Kidney (tissue), 22 donors: ENCODE measurements at places on chromosomes 12 and 14. TPM values are rescaled to one million over a fixed set of nuclear protein-coding genes. Genes with fewer than 3 reads are reported as not detected.

GRCh38 chr12:13376610-13377373 lies 180.3 kb downstream of the EMP1 start:
- no peak overlapping the region for H3K27ac ChIP-seq
- no peaks in the 10 kb centered on the region for H3K27me3 ChIP-seq
- no peaks in the 10 kb centered on the region for H3K4me1 ChIP-seq
- H3K4me3 ChIP-seq: no peak overlapping the region

DNA sequence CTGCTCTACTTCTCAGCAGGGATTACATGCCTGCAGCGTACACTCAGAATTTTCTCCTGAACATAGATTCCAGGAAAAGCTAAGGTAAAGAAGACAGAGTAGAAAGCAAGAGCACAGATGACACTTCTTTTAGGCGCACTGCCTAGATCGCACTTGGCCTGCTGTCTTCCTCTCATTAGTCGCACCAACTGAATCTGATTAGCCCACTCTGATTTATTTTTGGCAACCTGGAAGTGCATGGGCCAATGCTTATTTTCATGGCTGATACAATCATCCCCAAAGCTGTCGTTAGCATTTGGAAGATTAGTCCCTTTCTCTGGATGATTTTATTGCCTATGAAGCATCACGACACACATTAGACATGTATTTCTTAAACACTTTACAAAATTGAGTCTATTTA lies 152.5 kb downstream of the PTPRO start:
- no peak for DNase-seq
- no peak overlapping the region for H3K4me3 ChIP-seq
- H3K36me3 ChIP-seq: no peaks in the 10 kb centered on the region
- no peaks in the 10 kb centered on the region for H3K4me1 ChIP-seq

GRCh38 chr12:113204804-113205203 lies 16.5 kb upstream of the TPCN1 start:
- no peaks in the 10 kb centered on the region for H3K4me1 ChIP-seq
- no peak overlapping the region for H3K4me3 ChIP-seq
- H3K36me3 ChIP-seq: no peaks in the 10 kb centered on the region
- H3K27ac ChIP-seq: peak overlapping the region; percentile 41
- H3K27me3 ChIP-seq: no peaks in the 10 kb centered on the region

Gene KRT3
- total RNA-seq: not detected

DNA sequence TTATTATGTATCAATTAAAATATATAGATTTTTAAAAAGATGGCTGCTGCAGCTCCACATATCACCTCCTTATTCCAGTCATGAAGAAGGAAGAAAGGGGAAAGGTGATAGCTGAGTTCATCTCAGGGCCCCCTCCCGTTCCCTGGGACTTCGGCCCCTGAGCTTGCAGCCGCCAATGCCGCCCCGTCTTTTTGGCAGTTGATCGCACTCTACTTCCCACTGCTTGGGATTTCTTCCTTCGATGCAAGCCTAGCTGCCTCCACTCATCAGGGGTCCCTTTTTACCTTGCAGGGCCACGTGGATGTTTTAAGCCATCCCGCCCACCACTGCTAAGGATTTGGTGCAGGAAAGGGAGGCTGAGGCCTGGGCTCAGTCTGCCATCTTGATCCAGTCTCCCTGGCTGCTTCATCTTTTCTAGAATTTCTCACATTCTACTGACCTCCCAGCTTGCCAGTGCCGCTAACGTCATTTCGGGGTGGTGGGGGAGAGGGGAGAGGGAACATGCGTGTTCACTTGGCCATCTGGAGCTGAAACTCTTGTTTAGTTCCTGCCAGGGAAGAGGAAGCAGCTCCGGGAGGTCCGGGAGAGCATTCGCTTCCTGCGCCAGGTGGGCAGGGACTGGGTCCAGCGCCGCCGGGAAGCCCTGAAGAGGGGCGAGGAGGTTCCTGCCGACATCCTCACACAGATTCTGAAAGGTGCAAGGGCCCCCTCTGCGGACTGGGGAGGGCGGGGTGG lies 31.3 kb downstream of the CYP46A1 start:
- no peaks in the 10 kb centered on the region for H3K4me1 ChIP-seq
- no peaks in the 10 kb centered on the region for H3K36me3 ChIP-seq
- H3K27ac ChIP-seq: no peak overlapping the region
- DNase-seq: no peak
- H3K4me3 ChIP-seq: no peak overlapping the region
- no peaks in the 10 kb centered on the region for H3K27me3 ChIP-seq

Gene SMOC1
- 2.8 TPM for total RNA-seq

GRCh38 chr14:32224737-32225377 lies 21.8 kb upstream of the RNU6-8 start:
- H3K27me3 ChIP-seq: no peaks in the 10 kb centered on the region
- no peaks in the 10 kb centered on the region for H3K4me1 ChIP-seq
- no peak overlapping the region for H3K27ac ChIP-seq

GRCh38 chr12:110235383-110235782 lies 45.7 kb upstream of the ATP2A2 start:
- no peak overlapping the region for H3K4me3 ChIP-seq
- H3K36me3 ChIP-seq: no peaks in the 10 kb centered on the region
- DNase-seq: no peak
- no peaks in the 10 kb centered on the region for H3K27me3 ChIP-seq
- peaks cover 2% of the 10 kb centered on the region for H3K4me1 ChIP-seq

Gene LTA4H
- 56.5 TPM for total RNA-seq

GRCh38 chr12:40464121-40464520 lies 228.1 kb upstream of the CNTN1 start:
- no peak overlapping the region for H3K27ac ChIP-seq
- no peak for DNase-seq

- no peaks in the 10 kb centered on the region for H3K36me3 ChIP-seq
- no peaks in the 10 kb centered on the region for H3K4me1 ChIP-seq
- no peak for DNase-seq
- no peaks in the 10 kb centered on the region for H3K27me3 ChIP-seq
- H3K27ac ChIP-seq: no peak overlapping the region
Observed at GRCh38 chr14:98494582-98494981, 777.4 kb downstream of the BCL11B start.

DNA sequence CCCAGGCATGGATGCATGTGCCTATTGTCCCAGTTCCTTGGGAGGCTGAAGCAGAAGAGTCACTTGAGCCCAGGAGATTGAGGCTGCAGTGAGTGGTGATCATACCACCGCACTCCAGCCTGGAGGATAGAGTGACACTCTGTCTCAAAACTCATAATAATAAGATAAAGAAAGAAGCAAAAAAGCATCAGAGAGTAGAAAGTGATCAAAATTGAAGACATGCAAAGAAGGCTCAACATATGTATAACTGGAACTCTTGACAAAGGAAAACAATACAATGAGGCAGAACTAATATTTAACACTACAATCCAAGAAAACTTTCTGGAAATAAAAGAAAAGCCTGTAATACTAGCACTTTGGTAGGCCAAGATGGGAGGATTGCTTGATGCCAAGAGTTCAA lies 48.3 kb upstream of the COCH start:
- DNase-seq: no peak
- no peaks in the 10 kb centered on the region for H3K4me1 ChIP-seq
- H3K27ac ChIP-seq: no peak overlapping the region
- H3K4me3 ChIP-seq: no peak overlapping the region

- DNase-seq: no peak
- H3K4me1 ChIP-seq: no peaks in the 10 kb centered on the region
- no peaks in the 10 kb centered on the region for H3K27me3 ChIP-seq
- H3K36me3 ChIP-seq: no peaks in the 10 kb centered on the region
- H3K27ac ChIP-seq: no peak overlapping the region
Observed at GRCh38 chr12:109018296-109018695, 2.6 kb downstream of the SVOP start.

Gene ABHD12B
- not detected for total RNA-seq

Gene BBOF1
- total RNA-seq: 14.6 TPM

DNA sequence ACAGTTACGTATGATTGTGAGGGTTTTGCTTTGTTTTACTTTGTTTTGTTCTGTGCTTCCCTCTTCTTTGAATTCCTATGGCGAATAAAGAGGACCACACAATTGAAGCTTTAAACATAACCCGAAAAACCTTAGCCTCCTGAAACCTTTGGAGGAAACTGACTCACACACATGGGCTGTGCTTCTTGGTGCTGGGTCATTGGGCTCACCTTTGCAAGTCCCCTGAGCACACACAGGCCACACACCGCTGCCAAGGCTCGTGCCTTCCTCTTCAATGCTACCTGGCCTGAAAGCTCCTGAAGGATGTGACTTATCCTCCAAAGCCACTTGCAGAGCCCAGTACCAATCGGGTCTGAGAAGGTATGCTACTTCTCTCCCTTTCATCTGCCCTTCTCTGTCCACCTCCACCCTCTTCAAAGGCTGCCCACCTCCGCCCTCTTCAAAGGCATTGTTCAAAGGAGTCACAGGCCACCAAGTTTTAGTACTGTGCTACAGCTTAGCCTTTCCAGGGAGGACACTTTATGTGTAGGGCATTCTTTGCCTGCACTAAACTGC lies 114.6 kb downstream of the FOXN3 start:
- H3K36me3 ChIP-seq: no peaks in the 10 kb centered on the region
- peaks cover 4% of the 10 kb centered on the region for H3K4me1 ChIP-seq
- peak; percentile 31 for DNase-seq
- no peak overlapping the region for H3K4me3 ChIP-seq

DNA sequence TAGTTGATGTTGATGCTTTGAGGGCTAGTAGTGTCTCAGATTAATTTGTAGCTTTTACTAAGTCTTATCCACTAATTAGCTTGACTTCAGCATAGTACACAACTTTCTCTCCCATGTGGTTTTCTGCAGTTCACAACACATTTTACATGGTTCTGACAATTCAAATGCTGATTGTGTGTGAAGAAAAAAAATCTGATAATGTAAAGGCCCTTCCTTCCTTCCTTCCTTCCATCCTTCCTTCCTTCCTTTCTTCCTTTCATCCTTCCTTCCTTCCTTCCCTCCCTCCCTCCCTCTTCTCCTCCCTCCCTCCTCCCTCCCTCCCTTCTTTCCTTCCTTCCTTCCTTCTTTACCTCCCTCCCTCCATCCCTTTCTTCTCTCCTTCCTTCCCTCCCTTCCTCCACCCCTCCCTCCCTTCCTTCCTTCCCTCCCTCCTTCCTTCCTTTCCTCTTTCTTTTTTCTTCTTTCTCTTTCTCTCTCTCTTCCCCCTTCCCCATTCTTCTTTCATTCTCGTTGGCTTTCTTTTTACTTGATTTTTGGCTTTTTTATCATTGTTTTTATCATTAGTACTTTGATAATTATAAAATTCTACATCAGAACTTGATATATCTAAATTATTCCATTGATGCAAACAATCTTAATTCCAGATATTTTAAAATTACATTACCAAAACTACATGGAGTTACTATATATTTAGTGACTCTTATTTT lies 1415.6 kb downstream of the LRFN5 start:
- H3K36me3 ChIP-seq: no peaks in the 10 kb centered on the region
- H3K4me3 ChIP-seq: no peak overlapping the region
- no peaks in the 10 kb centered on the region for H3K4me1 ChIP-seq
- H3K27me3 ChIP-seq: no peaks in the 10 kb centered on the region
- no peak overlapping the region for H3K27ac ChIP-seq
- no peak for DNase-seq
